ENCODE measurements at places on chromosomes 4 and X. TPM values are rescaled to one million over a fixed set of nuclear protein-coding genes. Genes with fewer than 3 reads are reported as not detected.

The HELT gene
- not detected for total RNA-seq

DNA sequence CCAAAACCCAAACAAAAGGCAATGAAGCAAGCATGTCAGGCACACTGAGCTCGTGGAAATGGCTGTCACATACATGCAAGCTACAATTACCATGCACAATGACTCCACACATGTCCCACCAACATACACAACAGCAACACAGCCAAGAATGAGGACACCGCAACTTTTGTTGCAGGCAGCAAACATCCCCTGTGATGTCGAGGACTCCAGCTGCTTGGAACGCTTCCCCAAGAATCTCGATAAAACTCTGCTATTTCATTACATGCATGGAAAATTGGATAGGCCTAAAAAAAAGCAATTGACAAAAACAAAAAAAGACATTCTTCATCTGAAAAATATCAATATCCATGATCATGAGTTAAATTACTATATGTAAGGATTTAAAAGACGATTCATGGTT is 11.8 kb downstream of the ANOS1 start:
- H3K36me3 ChIP-seq, result no peaks in the 10 kb centered on the region
- no peak overlapping the region for H3K27ac ChIP-seq
- DNase-seq, result no peak
- H3K4me1 ChIP-seq, result no peaks in the 10 kb centered on the region
- H3K27me3 ChIP-seq, result no peaks in the 10 kb centered on the region

GRCh38 chrX:133189195-133189594 is 29.0 kb downstream of the TFDP3 start:
- H3K4me1 ChIP-seq, result no peaks in the 10 kb centered on the region
- H3K4me3 ChIP-seq, result no peak overlapping the region
- DNase-seq, result no peak
- no peaks in the 10 kb centered on the region for H3K36me3 ChIP-seq
- no peaks in the 10 kb centered on the region for H3K27me3 ChIP-seq
- no peak overlapping the region for H3K27ac ChIP-seq

The RAB40AL gene
- not detected for total RNA-seq

DNA sequence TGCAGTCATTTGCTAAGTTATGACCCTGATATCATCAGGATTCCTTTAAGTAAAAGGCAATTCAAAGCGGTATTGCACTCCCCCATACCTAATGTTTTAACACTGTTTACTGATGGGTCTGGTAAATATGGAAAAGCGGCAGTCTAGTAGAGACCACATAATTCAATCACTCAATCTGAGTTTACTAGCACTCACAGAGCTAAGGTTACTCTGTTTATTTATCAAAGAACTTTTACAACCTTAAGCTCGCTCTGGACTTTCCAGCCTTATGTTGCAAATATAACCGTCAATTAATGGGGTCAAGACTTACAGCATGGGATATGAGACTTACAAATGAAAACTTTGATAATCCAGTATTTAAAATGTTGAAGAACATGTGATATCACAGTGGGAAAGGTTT is 124.5 kb upstream of the ZCCHC13 start:
- no peaks in the 10 kb centered on the region for H3K36me3 ChIP-seq
- DNase-seq, result no peak
- H3K4me3 ChIP-seq, result no peak overlapping the region
- H3K4me1 ChIP-seq, result no peaks in the 10 kb centered on the region

DNA sequence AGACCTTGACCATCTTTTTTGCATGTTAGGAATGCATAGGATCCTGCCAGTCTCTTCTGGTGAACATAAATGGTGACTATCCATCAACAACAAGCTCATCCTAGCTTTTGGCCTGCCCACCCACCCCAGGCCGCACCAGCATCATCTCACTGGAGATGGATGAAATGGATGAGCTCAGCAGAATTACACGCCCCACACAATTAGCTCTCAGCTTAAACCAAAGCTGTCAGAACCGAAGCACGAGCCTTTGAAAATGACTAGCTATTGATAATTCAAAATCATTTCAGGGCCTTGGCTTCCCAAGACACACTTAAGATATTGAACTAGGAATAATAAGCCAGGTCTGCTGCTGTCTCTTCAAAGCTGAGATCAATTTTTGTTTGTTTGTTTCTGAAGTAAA is 62.5 kb upstream of the MND1 start:
- H3K27me3 ChIP-seq, result no peaks in the 10 kb centered on the region
- no peak overlapping the region for H3K27ac ChIP-seq

GRCh38 chrX:68568136-68568535 is 69.3 kb downstream of the YIPF6 start:
- no peak overlapping the region for H3K27ac ChIP-seq
- no peaks in the 10 kb centered on the region for H3K36me3 ChIP-seq
- no peak overlapping the region for H3K4me3 ChIP-seq

DNA sequence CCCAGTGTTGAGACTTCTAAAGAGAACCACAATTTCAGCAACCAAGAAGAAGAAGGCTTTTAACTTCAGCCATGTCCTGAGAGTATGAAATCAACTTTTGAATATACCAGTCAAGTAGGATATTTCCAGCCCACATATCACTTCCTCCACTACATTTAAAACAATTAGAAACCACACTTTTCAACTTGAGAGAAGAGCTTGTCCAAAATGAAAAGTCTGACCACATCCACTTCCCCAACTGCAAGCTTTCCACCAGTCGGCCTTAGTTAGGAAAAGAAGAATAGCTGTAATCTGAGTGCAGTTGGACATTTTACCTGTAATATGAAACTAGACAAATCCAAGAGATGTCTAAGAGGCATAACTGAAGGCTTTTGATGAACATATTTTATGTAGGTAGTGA is 101.9 kb upstream of the SLC7A11 start:
- no peak overlapping the region for H3K4me3 ChIP-seq
- no peaks in the 10 kb centered on the region for H3K4me1 ChIP-seq
- DNase-seq, result no peak
- no peaks in the 10 kb centered on the region for H3K36me3 ChIP-seq
- H3K27me3 ChIP-seq, result no peaks in the 10 kb centered on the region
- no peak overlapping the region for H3K27ac ChIP-seq

GRCh38 chr4:139736661-139737060 is 71.0 kb downstream of the MGST2 start:
- no peaks in the 10 kb centered on the region for H3K27me3 ChIP-seq
- H3K4me3 ChIP-seq, result no peak overlapping the region
- H3K36me3 ChIP-seq, result no peaks in the 10 kb centered on the region
- H3K4me1 ChIP-seq, result peaks cover 13% of the 10 kb centered on the region
- DNase-seq, result no peak

The RTL3 gene
- total RNA-seq, result not detected

DNA sequence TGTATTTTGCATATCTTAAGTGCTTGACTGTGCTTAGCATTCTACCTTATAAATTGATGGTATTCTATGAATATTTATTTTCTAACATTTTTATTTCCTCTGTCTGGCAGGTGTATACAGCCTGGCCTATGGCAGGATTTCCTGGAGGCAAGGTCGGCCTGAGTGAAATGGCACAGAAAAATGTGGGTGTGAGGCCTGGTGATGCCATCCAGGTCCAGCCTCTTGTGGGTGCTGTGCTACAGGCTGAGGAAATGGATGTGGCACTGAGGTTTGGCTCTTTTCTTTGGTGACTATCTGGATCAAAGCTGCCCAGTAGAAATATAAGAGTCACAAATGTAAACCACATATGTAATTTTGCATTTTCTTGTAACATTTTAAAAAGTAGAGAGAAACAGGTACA is 6.5 kb upstream of the NUDT6 start:
- no peaks in the 10 kb centered on the region for H3K4me1 ChIP-seq
- H3K27ac ChIP-seq, result no peak overlapping the region
- no peak for DNase-seq
- no peaks in the 10 kb centered on the region for H3K36me3 ChIP-seq
- H3K27me3 ChIP-seq, result no peaks in the 10 kb centered on the region

- no peaks in the 10 kb centered on the region for H3K4me1 ChIP-seq
- no peaks in the 10 kb centered on the region for H3K36me3 ChIP-seq
- no peaks in the 10 kb centered on the region for H3K27me3 ChIP-seq
Measured at GRCh38 chr4:32010221-32010620, 1290.1 kb downstream of the PCDH7 start.

DNA sequence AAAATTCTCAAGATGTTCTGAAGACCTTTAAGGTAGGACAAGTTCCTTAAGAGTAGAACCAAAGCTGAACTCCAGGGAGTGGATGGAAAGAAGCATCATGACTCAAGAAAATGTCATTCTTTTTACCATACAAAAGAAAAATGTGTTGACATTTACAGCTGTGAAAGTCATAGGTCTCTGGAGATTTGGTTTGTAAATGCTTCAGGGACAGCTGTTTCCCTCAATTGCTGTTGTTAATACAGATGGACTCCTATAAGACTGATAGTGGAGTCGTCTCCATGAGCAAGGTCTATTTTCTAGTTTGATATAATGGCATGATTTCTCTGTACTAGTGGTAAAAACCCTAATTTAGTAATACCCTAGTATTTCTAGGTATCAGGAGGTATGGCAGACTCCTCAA is 101.7 kb downstream of the PHOX2B start:
- H3K27me3 ChIP-seq, result peaks cover 13% of the 10 kb centered on the region
- no peaks in the 10 kb centered on the region for H3K36me3 ChIP-seq
- H3K27ac ChIP-seq, result no peak overlapping the region
- no peak overlapping the region for H3K4me3 ChIP-seq
- H3K4me1 ChIP-seq, result peaks cover 15% of the 10 kb centered on the region

GRCh38 chrX:47296766-47297365 is 64.1 kb downstream of the USP11 start:
- no peak for DNase-seq
- no peaks in the 10 kb centered on the region for H3K36me3 ChIP-seq
- H3K27me3 ChIP-seq, result no peaks in the 10 kb centered on the region
- no peaks in the 10 kb centered on the region for H3K4me1 ChIP-seq
- no peak overlapping the region for H3K4me3 ChIP-seq

- no peak overlapping the region for H3K27ac ChIP-seq
- no peaks in the 10 kb centered on the region for H3K36me3 ChIP-seq
- H3K4me1 ChIP-seq, result peaks cover 14% of the 10 kb centered on the region
- H3K27me3 ChIP-seq, result no peaks in the 10 kb centered on the region
- no peak for DNase-seq
Measured at GRCh38 chrX:132209527-132209926, 9.7 kb downstream of the RAP2C start.

The CEP135 gene
- 11.7 TPM for total RNA-seq

The SCD5 gene
- 1.6 TPM for total RNA-seq

GRCh38 chr4:44760142-44760898 is 34.0 kb upstream of the GNPDA2 start:
- H3K27ac ChIP-seq, result no peak overlapping the region
- H3K36me3 ChIP-seq, result no peaks in the 10 kb centered on the region
- H3K4me1 ChIP-seq, result no peaks in the 10 kb centered on the region
- no peak overlapping the region for H3K4me3 ChIP-seq
- peaks cover 7% of the 10 kb centered on the region for H3K27me3 ChIP-seq

The IQSEC2 gene
- total RNA-seq, result 44.5 TPM

The HGFAC gene
- total RNA-seq, result not detected

The PLRG1 gene
- total RNA-seq, result 39.3 TPM

The INTU gene
- total RNA-seq, result 5.1 TPM

DNA sequence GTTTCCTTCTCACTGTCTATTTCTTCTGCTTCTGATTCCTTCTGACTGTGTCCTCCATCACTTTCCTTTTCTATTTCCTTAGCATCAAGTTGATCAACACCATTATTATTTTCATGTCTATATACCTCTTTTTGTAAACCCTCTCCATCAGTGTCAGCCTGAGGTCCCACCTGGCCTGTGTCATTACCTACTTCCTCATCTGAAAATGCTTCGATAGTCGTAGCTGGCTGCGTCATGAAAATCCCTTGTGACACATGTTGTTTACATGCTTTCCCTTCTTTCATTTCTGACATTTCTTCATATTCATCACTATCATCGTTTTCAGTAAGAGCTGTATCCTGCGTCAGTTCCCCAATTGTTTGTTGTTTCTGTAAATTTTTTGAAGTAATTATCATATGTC is 39.6 kb downstream of the RPGR start:
- no peak overlapping the region for H3K4me3 ChIP-seq
- H3K27ac ChIP-seq, result no peak overlapping the region
- no peaks in the 10 kb centered on the region for H3K27me3 ChIP-seq
- no peaks in the 10 kb centered on the region for H3K4me1 ChIP-seq

DNA sequence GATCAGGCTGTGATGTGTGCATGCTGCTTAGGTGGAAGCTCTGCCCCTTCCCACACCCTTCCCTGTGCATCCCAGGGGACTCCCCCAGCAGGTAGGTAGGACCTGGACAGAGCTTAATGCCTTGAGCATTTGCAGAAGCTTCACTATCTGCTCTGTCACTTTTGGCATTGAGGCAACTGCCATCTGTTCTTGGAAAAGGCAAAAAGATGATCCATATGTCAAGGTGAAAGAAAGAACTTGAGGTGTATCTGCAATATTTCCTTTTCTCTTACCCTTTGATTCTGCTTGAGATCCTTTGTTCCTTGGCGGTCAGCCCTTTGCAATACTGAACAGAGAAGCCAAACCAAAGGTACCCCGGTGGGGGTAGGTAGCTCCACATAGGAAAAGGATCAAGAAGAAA is 37.1 kb upstream of the TBC1D9 start:
- H3K4me3 ChIP-seq, result no peak overlapping the region
- no peaks in the 10 kb centered on the region for H3K27me3 ChIP-seq

GRCh38 chrX:123871309-123871708 is 11.5 kb downstream of the XIAP start:
- no peak overlapping the region for H3K4me3 ChIP-seq
- no peaks in the 10 kb centered on the region for H3K36me3 ChIP-seq
- no peaks in the 10 kb centered on the region for H3K4me1 ChIP-seq
- H3K27me3 ChIP-seq, result no peaks in the 10 kb centered on the region
- DNase-seq, result no peak

GRCh38 chr4:31655328-31655727 is 935.2 kb downstream of the PCDH7 start:
- H3K4me3 ChIP-seq, result no peak overlapping the region
- H3K27ac ChIP-seq, result no peak overlapping the region
- no peaks in the 10 kb centered on the region for H3K36me3 ChIP-seq
- H3K27me3 ChIP-seq, result no peaks in the 10 kb centered on the region
- no peaks in the 10 kb centered on the region for H3K4me1 ChIP-seq
- no peak for DNase-seq

The PRSS12 gene
- 79.7 TPM for total RNA-seq

DNA sequence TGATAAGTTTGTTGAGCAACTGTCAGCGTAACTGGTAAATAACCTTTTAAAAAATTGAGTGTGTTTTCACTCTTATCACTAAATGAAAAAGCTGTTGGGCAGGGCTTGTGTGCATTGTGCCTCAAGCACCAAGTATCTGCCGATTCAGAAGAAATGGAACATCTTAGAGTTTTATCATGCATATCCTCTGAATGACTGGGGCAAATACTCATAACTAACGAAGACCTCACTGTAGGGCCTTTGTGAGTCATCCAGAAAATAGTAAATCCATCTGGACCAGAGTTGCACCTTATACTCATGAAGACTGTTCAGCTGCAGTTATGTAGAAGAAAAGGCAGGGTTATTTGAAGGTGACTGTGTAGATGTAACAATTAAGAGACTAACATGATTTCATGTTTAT is 222.1 kb downstream of the CAMK2D start:
- H3K27ac ChIP-seq, result no peak overlapping the region
- peaks cover 13% of the 10 kb centered on the region for H3K4me1 ChIP-seq
- no peak for DNase-seq
- no peaks in the 10 kb centered on the region for H3K27me3 ChIP-seq
- no peaks in the 10 kb centered on the region for H3K36me3 ChIP-seq

GRCh38 chrX:48689208-48689920 is 5.8 kb downstream of the WAS start:
- no peaks in the 10 kb centered on the region for H3K27me3 ChIP-seq
- no peak for DNase-seq
- no peaks in the 10 kb centered on the region for H3K36me3 ChIP-seq
- H3K4me1 ChIP-seq, result no peaks in the 10 kb centered on the region
- no peak overlapping the region for H3K4me3 ChIP-seq
